GM18507 (cell line): ENCODE measurements at places on chromosomes 2 and 18.

DNA sequence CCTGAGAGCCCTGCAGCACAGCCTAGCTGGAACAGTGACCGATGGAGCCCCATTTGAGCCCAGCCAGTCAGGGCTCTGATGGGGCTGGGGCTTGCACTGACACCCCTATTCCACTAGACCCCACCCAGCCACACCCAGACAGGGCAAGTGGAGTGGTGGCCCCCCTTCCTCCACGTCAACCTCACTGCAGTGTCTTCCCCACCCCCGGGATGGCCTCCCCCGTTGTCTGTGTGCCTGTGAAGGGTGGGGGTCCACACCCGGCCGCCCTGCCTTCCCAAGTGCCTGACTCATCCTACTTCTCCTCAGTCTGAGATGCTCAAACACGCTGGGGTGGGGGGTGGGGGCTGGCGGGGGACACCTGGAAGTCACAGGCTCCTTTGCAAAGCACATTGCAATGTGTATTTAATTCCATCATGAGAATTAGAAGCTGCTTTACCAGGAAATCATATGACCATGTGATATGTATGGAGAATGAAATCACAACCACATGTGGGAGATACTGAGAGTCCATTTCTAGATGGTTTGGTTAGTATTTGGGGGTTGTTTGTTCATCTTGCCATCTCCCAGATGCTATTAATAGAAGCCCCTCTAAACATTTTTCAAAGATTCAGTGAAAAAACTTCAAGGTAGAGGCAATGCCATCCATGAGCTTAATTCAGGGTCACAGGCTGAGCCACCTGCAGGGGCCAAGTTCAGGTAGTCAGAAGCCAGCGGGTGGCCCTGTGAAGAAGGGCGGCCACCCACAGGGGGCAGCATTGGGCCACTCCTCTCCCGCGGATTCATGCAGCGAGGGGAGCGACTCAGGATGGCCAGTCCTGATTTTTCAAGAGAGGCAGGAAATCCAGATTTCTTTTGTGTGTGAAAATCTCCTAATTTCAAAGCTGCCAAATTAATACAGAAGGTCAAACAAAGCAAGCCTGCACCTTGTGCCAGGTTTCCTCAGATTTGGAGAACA is 22.7 kb upstream of the GMPPA start:
- DNase-seq: no peak

- DNase-seq: no peak
Measured at GRCh38 chr2:63486861-63487290, 101.4 kb downstream of the WDPCP start.

DNA sequence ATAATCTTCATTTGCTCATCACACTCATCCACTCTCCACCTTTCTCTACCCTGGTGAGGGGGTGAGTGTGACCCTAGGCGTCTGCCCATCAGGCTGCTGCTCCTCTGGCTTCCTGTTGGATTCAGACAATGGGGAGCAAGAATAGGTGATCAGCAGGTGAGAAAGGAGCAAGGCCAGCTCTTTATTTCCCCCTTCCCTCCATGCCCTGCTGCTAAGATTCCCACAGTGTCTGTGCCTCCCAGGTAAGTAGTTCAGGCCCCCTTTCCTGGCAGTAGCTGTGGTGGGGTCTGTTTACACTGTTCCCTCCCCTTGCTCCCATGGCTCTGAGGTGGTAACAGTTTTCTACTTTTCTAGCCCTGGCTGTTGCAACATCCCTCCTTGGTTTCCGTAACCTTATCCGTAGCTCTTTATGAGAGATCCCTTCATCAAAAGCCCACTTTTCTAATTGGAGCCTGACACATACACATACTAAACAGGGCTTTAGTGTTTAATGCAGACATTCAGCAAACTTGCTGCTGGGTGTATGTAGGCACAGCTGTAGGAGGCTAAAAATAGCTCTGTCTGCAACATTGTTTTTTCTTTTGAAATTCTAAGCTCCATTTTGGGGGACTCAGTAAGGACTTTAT is 27.5 kb downstream of the MAP2 start:
- no peak for DNase-seq

GRCh38 chr2:182069416-182069815 is 83.8 kb downstream of the PPP1R1C start:
- DNase-seq: no peak

DNA sequence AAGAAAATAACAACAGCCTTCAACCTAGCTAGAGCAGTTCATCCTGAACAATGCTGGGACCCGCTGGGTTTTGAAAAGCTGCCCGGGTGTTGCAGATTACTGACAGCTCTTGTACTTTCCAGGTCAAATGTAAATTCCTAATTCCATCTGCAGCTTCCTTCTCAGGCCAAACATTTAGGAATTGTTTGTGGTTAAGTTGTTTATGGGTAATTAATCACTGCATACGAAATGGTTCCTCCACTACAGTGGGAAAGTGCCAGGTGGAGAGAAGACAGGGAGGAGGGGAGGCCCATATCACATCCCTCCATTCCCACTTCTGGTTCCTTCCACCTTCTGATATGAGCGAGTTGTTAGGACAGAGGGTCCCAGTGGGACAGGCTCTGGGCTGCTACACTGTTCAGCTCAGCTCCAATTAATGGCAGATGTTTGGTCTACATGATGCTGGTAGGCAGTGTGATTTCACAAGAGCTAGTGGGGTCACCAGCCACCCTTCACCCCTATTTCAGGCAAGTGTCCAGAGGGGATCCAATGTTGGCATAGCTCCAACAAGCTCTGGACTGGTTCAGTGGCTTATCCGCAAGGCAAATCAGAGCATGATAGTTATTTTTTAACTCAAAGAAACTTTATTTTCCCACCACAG is 112.9 kb upstream of the ACAA2 start:
- DNase-seq: no peak

GRCh38 chr18:55001394-55002024 is 42.2 kb upstream of the CCDC68 start:
- no peak for DNase-seq

DNA sequence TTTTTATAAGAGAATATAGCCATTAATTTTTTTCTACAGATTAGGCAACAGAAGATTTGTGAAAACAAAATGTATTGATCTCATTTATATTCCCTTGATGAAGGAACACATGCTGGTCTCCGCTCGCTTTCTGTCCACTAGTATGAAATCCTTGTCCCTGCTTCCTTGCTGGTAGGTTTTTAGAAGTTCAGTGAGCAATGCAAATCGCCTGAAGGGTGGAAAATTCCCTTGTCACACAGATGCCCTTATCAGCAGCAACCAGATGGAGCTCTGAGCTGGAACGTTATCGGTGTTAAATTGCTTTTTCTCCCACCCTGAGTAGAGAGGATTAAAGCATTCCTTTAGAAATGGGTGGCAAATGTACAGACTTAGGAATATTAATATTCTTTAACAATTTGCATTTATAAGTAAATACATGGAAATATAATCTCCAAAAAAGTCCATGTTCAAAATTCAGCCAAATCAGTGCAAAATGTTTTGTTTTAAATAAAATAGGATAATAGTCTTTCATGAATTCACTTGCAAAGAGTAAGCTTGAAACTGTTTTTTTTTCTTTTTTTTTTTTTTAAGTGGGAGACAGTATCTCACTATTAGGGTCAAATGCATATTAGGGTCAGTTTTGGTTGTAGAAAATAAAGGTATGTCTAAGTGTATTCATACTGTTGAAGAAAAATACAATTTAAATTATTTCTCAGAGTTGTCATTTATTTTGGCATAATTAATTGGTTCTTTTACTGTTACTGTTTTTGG is 164.0 kb upstream of the MYO3B start:
- no peak for DNase-seq

DNA sequence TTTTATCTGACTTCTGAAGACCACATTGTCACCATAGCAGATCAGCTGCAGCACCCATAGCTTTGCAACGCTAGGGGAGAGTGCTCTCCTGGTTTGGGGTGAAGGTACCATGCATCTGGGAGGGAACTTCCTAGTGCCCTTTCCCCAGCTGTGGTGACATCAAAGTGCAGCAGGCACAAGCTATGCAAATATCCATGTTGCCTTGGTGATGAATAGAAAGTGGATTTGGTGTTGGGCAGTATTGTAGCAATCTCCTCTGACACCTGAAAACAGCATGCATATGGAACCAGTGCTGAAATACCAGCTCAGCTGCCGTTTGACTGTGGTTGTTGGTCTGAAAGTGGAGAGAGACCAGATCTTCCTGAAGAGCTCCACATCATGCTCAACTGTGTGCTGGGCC is 37.1 kb downstream of the BCL2L11 start:
- no peak for DNase-seq

DNA sequence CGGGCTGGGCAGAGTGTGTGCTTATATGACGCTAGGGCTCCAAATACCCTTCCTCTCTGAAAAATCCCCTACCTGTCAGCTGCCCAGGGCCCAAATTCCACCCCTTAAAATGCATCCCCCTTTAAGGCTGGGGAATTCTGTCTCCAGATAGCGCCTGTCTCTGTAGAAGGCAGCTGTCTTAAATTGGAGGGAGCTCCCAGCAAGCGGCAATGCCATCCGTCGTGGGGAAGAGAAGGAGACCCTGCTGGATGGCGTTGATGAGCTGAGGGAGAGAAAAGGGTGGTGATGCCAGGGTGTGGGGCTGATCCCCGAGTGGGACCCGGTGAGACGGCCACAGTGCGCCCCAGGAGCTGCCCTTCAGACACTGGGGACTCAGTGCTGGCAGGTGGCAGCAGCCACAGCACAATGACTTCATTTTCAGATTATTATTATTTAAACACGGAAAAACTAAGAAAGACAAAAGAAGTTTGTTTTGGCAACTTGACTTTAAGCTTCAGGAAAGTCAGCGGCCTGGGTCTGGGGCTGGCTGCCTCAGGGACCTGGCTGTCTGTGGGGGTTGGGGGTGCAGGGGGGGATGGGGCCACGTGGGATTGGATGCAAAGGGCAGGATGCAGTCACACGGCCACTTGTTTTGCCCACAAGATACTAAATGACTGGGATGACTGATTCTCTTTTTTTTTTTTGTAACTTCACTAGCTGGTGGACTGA is 152.8 kb downstream of the TFCP2L1 start:
- DNase-seq: no peak

- no peak for DNase-seq
Measured at GRCh38 chr2:32464431-32464830, 107.6 kb downstream of the BIRC6 start.

DNA sequence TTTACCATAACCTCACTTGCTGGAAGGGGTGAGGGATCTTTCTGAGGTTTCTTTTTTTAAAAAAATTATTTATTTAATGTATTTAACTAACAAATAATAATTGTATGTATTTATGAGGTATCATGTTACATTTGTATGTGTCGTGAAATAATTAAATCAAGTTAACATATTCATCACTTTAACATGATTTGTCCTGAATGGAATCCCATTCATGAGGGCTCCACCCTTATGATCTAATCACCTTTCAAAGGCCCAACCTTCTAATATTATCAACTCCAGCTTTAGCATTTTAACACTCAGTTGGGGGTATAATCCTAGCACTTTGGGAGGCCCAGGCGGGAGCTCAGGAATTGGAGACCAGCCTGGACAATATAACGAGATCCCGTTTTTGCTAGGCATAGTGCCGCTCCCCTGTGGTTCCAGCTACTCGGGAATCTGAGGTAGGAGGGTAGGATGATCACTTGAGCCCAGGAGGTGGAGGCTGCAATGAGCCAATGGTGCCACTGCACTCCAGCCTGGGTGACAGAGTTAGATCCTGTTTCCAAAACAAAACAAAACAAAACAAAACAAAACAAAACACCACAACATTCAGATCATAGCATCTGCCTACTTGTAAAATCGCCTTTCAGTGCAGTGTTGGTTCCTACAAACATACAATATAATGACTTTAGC is 1.1 kb upstream of the TAF4B start:
- no peak for DNase-seq

GRCh38 chr2:28906376-28906775 is 11.9 kb downstream of the WDR43 start:
- no peak for DNase-seq

DNA sequence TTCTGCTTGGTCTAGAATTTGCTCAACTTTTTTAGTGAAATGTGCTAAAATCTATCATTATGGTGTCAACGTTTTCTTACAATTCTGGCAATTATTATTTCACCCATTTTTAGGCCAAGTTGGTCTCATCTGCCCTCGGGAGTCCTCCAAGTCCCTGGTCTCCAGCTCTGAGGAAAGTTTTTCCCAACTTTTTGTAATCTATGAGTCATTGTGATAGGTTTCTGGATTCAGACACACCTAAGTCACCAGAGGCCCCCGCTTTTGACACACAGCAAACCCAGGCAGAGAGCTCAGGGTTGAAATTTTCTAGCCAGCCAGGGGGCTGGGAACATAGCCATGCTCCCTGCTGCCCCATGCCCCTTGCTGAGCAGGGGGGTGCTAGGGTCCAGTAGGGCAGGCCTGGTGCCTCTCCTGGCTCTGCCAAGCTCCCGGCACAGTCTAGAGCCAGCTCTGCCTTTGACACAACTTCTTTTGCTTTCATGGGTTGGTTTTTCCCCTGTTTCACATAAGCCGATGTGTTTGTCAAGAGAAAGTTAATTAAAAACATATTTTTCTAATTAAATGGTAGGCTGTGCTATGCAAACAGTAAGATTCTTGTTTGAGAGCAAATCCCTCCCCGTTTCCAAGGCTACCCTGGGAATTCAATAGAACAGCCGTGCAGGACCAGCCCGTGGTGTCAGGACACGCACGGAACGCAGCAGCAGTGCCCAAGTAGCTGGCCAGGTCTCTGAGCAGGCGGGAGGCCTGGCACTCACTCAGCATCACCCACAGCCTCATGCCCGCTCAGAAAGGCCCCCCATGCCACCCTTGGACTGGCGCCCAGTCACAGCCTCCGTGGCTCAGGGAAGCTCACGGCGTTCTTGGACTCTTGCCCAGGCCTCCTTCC is 25.5 kb upstream of the SNED1 start:
- DNase-seq: no peak

DNA sequence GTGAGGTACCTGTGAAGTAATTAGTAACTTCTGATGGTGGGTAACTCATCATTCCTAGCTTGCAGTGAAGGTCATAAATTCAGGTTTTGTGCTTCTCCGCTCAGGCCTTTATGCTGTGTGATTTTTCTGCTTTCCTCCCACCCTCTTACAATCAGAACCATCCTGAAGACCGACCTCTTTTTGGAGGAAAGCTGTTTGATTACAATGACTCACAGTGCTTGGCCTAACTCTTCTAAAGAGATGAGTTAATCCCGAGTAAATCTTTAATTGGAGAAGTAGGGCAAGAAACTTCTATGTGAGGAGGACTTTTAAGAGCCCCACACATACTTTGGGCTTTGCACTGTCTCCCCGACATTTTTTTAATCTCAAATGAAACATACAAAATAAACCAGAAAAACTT is 53.1 kb downstream of the TTC27 start:
- DNase-seq: no peak

DNA sequence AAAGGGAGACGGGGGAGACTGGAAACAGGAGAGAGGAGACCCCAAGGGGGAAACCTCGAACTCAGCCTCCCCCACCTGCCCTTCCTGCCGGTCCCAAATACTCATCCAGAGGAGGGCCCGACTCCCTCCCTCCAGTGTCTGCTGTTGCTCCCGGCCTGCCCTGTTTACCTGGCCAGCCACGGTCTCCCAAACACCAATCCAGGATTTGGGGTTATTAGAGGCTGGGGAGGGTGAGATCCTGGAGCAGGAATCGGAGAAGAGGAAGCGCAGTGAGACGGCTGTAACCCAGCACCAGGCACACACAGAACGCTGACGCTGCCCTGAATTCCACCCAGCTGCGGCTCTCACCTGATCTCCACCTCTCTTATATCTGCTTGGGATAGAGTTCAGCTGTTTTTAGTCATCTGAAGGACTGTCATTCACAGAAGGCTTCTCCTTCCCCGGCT is 213.0 kb downstream of the TNS1 start:
- DNase-seq: no peak
